Dorsolateral prefrontal cortex (tissue), 122 donors: ENCODE measurements at places on chromosomes 7 and 10.

GRCh38 chr7:128794020-128794419, 2.3 kb downstream of the CCDC136 start:
- no peak for DNase-seq

DNA sequence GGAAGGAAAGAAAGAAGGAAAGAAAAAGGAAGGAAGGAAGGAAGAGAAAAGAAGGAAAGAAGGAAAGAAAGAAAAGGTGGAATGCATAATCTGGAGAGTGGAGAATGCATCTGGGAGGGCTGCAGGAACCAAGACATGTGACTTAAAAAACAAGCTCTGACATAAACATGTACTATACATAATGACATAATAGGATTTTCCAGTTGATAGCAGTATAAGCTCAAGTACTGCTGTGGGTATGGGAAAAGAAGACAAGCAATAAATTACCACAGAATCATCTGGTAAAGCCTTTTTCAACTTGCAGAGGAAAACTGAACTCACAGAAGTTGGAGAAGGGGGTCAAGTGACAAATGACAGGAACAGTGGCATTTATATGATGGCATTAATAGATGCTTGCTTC, 345.9 kb downstream of the PLXDC2 start:
- DNase-seq = no peak

DNA sequence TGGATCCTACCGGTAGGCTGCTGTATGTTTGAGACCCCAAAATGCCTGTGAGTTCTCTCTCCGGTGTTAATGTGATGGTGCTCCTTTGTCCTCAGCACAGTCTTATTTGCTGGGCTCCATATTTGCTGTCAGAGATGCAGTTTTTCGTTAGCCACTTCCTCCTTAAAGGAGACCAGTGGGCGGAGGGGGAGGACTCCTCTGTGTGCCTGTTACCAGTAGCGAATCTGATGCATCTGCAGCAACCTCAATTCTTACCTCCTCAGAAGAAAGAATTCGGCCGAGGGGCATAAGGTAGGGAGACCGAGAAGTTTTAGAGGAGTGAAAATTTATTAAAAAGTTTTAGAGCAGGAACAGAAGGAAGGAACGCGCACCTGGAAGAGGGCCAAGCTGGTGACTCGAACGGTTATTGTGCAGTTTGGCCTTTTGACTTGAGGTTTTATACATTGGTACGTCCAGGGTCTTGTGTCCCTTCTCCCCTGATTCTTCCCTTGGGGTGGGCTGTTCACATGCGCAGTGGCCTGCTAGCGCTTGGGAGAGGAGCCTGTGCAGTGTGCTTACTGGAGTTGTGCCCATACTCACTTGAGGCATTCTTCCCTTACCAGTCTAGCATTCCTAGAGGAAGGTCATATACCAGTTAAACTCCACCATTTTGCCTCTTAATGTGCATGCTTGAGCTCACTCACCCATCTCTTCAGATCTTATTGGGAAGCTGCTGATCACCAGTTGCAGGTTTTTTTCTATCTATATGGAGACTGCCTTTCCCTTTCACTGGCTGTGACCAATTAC, 49.5 kb downstream of the GNAI1 start:
- no peak for DNase-seq

- no peak for DNase-seq
Measured at GRCh38 chr7:147813316-147813715, 777.2 kb upstream of the C7orf33 start.

DNA sequence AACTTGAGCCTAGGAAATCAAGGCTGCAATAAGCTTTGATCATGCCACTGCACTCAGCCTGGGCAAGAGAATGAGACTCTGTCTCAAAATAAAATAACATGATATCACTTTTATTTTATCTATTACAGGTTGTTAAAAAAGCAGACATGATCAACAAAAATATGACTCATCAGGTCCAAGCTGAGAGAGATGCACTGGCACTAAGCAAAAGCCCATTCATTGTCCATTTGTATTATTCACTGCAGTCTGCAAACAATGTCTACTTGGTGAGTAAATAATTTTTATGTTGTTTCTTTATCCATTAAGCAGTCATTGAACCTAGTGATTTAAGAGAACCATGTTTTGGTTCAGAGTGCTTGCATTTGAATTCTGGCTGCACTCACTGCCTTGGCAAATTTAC, 3.3 kb downstream of the MASTL start:
- no peak for DNase-seq

DNA sequence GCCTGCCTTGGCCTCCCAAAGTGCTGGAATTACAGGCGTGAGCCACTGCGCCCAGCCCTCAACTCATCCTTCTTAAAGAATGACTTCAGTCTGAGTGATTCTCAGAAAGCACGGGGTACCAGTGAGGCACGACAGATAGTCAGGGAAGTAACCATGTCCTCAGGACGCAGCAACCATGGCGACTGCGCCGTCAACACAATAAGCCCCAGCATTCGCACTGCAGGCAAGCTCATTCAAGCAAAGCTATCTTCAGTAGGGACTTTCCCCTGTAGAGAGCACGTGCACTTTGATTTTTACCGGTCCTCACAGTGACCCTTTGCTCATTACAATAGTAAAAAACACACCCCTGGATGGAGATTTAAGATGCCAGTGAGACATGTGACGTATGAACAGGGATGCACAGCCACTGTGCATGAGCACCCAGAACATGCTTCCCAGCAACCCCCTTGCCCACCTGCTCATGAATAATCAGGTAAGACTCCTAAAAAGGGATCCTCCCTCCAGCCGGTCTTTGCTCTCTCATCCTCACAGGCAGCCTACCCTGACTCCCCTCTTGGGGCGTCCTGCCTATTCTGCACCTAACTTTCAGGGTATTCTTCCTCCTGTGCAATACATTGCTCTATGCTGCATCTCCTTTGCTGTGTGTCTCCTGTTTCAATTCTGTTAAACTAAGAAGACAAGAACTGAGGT, 9.1 kb downstream of the WDR86 start:
- no peak for DNase-seq

DNA sequence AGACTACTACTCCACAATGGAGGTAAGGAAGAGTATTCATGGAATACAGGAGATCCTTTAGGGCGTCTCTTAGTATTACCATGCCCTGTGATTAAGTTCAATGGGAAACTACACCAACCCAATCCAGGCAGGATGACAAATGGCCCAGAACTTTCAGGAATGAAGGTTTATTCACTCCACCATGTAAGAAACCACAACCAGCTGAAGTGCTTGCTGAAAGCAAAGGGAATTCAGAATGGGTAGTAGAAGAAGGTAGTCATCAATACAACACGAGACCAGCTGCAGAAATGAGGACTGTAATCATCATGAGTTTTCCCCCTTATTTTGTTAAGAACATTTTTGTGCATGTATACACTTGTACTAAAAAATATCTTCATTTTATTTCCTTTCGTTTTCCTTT, 76.6 kb downstream of the GPR37 start:
- DNase-seq = no peak
